Coronary artery (tissue), 2 donors: ENCODE measurements at places on chromosomes 11 and 22.

DNA sequence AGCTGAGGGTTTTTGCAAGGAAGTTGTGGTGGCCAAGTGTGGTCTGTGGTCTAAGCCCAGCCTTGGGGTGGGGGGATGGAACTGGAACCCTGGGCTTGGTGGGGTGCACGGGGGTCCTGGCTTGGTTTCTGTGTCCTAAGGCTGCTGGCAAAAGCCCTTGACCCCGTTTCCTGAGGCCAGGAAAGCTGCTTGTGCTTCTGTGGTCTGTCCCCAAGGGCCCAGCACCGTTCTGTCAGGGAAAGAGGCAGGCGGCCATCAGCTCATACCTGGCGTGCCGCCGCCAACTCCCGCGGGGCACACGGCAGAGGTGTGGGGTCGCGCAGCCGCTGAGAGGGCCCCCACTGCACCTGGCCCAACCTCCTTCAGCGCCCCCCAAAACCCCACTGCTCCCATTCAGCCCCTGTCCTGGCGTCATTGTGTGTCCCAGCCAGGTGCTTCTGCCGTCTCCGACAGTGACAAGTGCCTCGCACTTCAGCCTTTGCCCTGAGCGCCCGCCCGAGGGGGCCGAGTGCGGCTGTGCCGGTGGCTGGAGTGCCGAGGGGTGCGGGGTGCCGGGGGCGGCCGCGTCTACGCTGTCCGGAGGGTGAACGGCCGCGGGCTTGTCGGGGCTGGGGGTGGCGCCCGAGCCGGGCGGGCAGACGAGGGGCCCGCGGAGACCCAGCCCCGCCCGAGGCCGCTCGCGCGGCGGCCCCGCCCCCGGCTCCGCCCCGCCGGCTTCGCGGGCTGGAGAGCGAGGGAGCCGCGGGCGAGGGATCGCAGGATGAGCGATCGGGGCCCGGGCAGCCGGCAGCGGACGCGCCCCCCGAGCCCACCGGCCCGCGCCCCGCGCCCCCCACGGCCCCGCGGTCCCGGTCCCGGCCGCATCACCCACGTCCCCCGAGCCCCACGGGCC lies at the start of gene CNIH2:
CNIH2 (plus strand) TSS at position 705 of the 892 bp plus-strand sequence. CDS start 282 bp downstream, outside the sequence.
- DNase-seq: no peak

DNA sequence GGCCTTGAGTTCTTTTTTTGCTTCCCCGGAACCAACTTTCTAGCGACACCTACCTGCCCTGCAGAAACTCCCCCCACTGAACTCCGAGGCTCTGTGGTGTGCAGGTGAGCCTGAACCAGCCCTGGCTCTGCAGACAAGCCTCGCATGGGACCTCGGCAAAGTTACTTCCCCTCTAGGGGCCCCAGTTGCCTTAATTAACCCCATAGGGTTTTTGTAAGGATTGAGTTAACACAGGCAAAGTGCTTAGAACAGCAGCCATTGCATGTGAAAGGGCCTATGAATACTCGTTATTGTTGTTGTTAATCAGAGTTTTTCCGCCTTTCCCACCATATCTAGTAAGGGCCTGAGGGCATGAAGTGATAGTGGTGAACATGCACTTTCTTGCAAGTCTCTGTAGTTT lies 12.6 kb upstream of the SYT13 start:
- DNase-seq: no peak

DNA sequence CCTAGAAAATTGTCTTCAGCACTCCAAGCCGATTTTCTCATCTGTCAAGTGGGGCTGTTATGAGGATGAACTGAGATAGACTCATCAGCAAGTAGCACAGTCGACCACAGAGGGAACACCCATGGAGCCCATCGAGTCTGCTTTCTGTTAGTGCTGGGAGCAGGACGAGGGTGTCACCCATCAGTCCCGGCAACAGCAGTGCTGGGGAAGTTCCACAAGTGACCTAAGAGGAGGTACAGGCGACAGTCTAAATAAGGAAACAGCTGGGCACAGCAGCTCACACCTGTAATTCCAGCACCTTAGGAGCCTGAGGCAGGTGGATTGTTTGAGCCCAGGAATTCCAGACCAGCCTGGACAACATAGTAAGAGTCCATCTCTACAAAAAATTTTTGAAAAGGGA lies 9.7 kb downstream of the RTL6 start:
- DNase-seq: no peak

DNA sequence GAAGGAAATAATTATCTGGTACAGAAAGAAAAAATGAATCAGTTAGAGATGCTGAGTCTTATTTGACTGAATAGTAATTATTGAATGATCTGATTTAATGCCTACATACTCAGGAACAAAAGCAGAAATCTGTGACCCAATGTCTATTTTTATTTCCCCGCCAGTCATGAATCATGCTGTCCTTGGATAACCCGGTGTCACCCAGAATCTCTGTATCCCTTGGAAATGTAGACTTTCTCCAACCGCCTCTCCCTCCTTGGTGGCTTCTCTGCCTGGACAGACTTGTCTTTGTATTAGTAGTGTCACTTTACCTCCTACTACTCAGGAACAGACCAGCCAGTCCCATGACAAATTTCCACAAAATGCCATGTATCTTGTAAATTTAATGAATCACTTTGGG lies 173.3 kb upstream of the PDGFD start:
- DNase-seq: no peak

- DNase-seq: no peak
These were observed 1.9 kb upstream of the C1QTNF5 start for GRCh38 chr11:119342362-119343130.

GRCh38 chr22:35386670-35387288 lies 5.9 kb downstream of the HMOX1 start:
- no peak for DNase-seq

GRCh38 chr22:37260901-37261336 lies 16.9 kb upstream of the RAC2 start:
- DNase-seq: no peak

DNA sequence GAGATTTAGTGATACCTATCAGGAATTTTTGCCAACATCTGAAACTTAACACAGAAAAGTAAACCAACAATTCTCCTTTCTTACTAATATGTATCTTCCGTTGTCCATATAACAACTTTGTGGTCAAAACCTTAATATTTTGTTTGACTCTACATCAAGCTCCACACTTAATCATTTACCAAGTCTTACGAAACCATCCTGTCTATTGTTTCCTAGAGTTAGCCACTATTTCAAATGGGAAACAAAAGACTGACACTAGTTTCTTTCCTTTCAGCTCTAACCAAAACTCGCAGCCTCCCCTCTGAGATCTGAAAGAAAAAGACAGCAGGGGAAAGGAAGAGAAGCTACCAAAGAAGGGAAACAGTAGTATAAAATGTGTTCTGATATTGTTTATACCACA lies 26.5 kb upstream of the PRDM10 start:
- no peak for DNase-seq

GRCh38 chr11:71450939-71451338 lies 2.1 kb upstream of the NADSYN1 start:
- DNase-seq: no peak

GRCh38 chr22:19884161-19884953 lies 29.7 kb upstream of the GNB1L start:
- no peak for DNase-seq

GRCh38 chr11:70153133-70153727 lies 49.9 kb upstream of the FADD start:
- DNase-seq: no peak

- no peak for DNase-seq
These were observed 38.5 kb downstream of the BCR start for GRCh38 chr22:23218867-23219251.

DNA sequence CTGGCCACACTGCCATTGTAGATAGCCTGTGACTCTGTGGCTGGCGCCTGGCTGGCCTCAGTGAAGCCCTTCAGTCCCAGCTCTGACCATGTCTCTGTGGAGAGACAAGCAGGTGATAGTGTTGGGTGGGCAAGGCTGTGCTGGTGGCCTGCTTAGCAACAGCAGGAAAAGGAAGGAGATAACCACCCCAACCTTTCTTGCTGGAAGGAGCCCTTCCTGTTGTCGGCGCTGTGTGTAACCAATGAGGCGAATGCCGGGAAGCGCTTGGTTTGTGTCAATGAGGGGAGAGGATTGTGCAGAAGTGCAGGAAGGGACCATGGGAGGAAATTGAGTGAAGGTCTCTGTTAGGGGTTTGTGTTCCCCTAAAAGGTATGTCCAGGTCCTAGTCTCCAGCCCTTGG lies 27.3 kb downstream of the PARVB start:
- no peak for DNase-seq

DNA sequence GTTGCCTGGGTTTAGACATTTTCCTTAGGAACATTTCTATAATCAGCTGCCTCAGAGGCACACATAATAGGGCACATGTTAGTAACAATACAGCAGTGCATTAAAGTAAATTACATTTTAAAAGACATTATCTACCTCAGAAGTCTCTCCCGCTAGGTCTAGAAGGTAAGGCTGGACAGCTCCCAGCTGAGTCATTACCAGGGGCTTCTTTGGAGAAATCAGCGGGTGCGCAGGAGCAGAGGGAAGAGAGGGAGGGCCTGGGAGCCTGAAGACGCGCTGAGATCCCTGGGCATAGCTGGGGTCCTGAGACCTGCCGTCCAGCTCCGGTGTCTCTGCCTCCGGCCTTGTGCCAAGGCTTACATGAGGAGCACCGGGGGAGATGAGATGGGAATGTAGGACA lies 67.7 kb downstream of the TMPRSS5 start:
- no peak for DNase-seq

DNA sequence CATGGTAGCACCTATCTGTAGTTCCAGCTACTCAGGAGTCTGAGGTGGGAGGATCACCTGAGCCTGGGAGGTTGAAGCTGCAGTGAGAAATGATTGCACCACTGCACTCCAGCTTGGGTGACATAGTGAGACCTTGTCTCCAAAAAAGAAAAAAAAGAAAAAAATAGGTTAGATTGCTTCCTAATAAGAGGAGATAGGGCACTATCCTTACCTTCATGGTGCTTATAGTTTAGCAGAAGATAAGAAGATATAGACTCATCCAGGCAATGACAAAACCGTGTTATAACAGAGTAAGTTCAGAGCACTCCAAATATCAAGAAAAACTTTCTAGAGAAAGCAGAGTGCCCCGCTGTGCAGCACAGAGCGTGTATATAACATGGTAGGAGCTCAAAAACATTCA lies 42.1 kb downstream of the RRP8 start:
- DNase-seq: no peak
